Activated T-helper 1 cell treated with anti-CD3 and anti-CD28 coated beads, Interleukin-2, amount 50 U/mL, for 16 hours (primary cell): ENCODE measurements at places on chromosomes 16 and 17.
A peak's percentile ranks its signal among the peaks of the same experiment; 100 is the strongest.

GRCh38 chr17:50026046-50026675, 29.7 kb upstream of the ITGA3 start:
- DNase-seq = no peak

DNA sequence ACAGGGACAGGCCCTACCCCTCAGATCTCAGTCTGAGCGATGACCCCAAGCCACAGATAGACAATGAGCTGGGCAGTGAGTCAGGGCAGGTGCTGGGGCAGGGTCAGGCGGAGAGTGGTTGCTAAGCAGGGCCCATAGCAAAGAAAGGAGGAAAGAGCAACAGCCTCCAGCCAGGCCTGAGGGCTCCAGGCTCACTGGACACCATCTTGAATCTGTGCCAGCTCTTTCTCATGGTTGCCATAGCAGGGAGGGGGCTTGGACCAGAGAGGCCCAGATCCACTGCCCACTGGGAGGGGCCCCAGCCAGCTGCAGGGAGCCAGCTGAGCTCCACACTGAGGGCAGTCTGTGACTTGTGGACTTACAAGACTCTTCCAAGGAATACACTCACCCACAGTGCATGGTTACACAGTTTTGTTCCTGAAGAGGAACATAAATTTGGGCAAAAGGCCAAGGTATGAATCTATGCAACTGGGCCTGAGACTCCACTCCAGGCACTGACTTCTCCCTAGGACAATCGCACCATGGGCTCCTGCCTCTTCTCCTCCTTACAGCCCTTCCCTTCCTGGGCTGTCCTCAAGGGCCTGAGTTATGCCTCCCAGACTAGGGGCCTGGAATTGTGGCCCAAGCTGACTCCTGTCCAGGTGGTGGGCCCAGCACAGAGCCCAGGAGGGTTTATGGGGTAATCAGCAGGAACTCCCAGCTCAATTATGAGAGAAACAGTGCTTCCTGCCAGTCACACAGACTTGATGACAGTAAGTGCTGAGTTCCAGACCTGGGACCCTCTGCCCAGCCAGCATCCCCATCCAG, 59.9 kb downstream of the BEAN1 start:
- DNase-seq = no peak

DNA sequence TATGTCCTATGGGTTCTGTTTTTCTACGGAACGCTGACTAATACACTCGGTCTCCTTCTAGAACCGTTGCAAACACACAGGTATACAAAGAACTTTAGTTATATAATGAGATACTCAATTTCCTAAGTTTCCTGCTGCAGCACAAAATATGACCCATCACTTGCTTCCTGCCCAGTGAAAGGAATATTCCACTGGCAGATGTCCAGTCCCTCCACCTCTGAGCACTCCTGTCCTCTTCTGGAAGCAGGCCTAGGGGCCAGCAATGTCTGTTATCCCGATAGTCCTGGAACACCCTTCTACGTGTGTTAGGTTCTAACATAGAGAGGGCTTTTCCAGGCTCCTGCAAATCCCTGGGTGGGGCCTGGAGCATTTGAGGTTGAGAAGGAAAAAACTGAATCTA, 32.7 kb downstream of the ADAMTS18 start:
- DNase-seq = no peak

DNA sequence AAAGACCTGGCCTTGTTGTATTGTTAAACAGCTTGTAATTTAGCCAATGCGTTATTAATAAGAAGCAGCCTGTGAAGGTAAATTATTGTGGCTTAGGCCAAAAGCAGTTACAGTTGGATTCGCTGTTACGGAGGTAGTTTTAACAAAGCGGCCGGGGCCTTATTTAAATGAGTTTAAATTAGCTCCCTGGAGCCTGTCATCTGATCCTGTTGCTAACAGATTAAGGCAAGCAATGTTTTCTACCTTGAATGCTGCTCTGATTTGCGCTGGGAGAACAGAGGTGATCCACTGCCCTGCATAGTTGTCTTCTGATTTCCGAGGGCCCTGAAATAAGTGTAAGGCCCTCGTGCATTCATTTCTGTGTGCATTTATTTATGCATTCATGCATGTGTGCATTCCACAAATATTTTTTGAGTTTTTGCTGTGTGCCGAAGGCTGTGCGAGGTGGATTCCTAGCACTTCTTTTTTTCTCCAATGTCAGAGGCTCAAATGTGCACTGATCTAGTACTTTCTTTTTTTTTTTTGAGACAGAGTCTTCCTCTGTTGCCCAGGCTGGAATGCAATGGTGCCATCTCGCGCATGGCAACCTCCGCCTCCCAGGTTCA, 10.9 kb downstream of the SEC14L5 start:
- DNase-seq = no peak

- DNase-seq = no peak
These were observed 50.6 kb downstream of the CNGB1 start for GRCh38 chr16:57920215-57920879.

- DNase-seq = no peak
These were observed 5.6 kb downstream of the WSB1 start for GRCh38 chr17:27299384-27300049.

DNA sequence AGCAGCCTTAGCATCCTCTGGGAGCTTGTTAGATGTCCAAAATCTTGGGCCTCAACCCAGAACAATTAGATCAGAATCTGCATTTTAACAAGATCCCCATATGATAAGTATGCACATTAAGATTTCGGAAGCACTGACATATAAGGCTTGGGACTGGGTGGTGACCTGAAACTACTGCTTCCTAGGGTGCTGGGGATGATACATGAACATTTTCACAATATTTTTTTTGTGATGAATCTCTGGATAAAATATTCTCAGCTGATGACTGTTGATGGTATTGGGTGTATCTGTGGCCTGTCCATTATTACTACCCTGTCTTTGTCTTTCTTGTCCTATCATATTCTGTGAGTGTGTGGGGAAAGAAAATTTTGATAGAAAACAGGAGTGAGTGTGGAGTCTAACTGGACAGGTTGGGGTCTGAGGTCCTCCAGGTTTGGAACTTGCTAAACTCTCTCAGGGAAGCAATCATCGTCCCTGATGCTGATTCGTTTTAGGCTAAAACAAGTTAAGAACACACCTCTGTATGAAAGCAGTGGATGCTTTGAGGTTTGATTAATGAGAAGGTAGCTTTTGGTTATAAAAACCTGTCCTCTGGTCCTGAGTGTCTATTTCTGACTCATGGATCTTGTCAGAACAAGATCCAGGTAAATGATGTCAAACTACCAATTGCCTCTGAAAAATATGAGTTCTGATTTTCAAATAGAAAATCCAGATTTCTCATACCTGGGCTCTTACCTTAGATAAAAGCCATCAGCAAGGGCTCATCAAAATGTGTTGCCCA, 23.2 kb downstream of the KRT23 start:
- no peak for DNase-seq

- DNase-seq = no peak
These were observed 184.0 kb downstream of the CYLD start for GRCh38 chr16:50925758-50926357.

DNA sequence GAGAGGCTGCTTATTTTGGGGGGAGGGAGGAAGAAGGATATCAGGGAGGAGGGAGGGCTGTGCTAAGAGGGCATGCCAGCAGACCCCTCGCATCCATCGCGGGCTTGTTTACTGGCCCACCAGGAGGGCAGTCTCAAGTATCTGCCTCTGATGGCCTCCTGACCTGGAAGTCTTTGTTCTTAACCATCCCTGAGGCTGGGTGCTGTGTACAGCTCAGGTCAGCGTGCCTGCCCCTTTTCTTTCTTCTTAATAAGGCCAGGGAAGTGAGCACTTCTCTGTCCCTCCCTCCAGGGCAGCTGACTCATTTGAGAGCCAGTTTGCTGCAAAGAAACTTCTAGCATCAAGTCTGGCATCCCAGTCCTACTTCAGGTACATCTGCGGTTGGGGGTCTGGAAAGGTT, 157.0 kb downstream of the CCDC182 start:
- no peak for DNase-seq

DNA sequence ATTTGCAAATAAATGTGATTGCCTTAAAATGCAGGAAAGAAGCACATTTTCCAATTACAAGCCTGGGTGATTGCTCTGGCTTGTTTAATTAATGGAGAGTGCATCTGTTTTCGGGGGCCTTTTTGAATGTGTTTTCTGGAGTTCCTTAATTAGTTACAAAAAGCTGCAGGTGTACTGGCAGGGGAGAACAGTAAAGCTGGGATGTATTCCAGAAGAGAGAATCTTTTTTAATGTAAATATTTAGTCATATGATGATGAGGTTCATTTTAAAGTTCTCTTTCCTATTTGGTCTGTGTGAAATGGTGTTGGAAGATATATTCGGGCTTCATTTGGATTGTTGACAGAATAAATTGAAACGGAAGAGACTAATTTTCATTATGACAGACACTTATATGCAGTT, 70.9 kb upstream of the N4BP1 start:
- DNase-seq = no peak

- no peak for DNase-seq
These were observed 2.7 kb upstream of the ACE start for GRCh38 chr17:63474174-63474573.

- peak; percentile 21 for DNase-seq
These were observed 7.9 kb upstream of the SLFN14 start for GRCh38 chr17:35568561-35568960.

DNA sequence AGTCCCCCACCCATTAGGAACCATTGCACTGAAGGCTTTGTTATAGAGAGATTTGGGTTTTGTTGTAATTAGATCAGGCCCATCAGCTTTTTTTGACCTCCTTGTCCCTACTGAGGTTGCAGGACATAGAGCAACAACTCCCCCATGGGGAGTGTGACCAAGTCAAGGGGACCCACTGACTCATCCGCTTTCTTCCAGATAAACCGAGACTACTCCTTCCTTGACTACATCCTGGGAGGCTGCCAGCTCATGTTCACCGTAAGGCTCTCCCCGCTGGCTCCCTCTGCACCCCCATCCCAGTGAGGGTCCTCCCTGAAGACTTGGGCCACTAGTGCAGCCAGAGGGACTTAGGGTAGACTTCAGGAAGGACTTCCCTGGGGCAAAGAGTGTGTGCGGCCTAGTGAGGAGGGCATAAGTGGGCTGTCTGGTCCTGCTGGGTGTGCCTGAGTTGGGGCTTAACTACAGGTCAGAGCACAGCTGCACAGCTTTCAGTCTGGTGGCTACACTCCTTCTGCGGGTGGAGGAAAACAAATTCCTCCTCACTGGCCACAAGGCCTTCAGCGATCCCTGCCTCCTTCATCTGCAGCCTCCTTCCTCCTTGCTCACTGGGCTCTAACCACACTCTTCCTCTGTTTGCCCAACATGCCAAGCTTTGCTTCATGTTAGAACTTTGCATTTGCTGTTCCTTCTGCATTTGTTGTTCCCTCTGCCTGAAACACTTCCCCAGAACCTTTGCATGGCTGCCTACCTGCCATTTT, 31.0 kb downstream of the CPNE2 start:
- no peak for DNase-seq

- no peak for DNase-seq
These were observed 16.5 kb upstream of the ZFHX3 start for GRCh38 chr16:73064212-73064993.

DNA sequence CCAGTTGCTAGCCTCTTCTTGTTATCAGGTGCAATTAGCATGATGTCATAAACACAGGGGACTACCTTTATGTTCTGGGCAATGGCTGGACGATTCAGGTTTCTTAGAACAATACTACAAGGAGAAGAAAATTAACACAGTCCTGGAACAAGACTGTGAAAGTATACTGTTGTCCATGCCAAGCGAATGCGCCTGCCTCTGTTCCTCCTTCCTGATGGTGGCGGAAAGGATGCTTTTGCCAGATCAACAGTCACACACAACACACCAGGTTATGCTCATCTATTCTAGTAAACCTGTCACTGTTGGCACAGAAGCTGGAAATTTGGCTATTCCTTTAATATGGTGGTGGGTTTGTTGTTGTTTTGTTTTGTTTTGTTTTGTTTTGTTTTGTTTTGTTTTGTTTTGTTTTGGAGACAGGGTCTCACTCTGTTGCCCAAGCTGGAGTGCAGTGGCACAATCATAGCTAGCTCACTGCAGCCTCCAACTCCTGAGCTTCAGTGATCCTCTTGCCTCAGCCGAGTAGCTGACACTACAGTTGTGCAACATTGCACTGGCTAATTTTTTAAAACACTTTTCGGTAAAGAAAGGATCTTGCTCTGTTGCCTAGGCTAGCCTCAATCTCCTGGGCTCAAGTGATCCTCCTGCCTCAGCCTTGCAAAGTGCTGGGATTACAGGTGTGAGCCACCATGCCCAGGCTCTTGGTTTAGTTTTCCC, 3.1 kb upstream of the CD300LD start:
- DNase-seq = no peak

- no peak for DNase-seq
These were observed 28.8 kb downstream of the IST1 start for GRCh38 chr16:71923941-71924690.

- DNase-seq = no peak
These were observed 6.0 kb upstream of the RHBDL3 start for GRCh38 chr17:32259586-32259985.

DNA sequence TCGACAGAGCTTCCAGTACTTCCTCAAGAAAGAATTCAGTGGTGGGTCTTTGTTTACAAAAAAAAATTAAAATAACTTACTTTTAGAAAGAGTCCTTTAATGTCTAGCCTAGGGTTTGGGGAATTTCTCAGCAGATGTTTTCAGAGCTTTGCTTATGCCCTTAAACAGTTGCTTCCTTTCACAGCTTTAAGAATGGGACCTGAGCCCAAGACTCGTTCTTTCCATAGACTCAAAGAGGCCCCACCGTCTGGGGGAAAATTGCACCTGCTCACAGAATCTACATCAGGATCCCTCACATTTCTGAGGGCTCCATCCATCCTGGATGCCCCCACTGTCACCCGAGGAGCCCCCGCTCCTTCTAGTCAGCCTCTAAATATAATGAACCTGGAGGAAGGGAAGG, 60.0 kb downstream of the RGS9 start:
- DNase-seq = no peak

GRCh38 chr17:68184816-68185436, 62.9 kb upstream of the AMZ2 start:
- DNase-seq = no peak

DNA sequence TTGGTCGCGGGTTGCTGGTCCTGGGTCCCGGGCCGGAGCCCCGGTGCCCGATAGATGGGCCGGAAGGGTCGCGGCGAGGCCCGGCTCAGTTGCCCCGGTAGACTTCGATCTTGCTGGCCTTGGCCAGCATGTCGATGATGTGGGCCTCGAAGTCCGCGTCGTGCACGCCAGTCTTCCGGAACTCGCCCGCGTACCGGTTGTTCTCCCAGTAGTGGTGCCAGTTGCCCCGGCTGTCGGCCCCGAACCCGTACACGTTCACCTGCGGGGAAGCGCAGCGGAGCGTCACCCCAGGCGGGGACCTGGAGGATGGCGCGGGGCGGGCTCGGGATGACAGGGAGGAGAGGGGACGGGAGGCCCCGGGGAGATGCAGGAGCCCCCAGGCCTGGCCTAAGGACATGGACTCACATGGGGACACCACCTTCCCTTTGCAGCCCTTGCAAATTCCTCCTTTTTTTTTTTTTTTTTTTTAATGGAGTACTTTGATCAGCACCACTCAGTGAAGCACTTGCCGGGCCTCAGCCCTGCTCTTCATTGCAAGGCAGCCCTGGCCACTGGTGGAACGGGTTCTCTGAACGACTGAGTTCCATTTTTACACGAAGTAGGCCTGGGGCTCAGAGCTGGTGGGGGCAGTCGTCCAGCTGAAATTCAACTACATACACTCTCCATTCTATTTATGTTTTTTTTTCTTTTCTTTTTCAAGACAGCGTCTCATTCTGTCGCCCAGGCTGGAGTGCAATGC, 35.1 kb downstream of the DDX19A start:
- no peak for DNase-seq
